ENCODE measurements at places on chromosomes 3 and 15.

DNA sequence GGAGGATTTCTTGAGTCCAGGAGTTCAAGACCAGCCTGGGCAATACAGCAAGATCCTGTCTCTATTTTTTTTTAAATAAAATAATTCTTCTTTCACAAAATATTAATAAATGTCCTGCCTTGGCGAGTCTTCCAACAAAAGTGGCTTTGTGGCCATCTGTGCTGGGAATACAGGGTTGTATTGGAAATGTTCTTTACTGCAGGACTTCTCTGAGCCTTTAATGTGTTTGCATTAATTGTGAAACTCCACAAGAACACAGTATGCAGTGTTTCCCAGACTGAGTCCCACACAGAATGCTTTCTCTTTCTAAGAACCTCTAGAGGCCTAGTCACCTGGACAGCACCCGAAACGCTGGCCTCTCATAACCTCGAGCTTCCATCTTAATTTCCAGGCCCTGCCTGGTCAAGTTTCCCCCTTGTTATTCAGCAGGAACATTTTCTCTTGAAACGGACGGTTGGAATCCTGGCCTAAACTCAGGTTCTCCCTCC lies 85.4 kb upstream of the ARRDC4 start:
- DNase-seq: no peak

DNA sequence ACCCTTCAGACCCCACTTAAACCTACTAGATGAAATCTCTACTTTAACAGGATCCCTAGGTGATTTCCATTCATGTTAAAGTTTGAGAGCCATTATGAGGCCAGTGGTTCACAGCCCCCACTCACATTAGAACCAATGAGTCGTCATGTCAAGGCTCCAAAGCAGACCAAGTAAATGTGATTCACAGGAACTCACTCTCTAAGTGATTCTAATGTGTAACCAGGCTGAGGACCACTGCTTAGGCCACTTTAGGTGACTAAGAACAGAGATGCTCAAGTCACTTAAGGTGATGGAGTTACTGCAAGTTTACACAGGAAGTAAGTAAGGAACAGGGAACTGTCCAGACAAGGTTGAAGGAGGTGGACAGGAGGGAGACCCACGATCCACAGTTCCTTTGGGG lies 7.7 kb downstream of the GALNT15 start:
- no peak for DNase-seq

GRCh38 chr3:192821161-192821560 lies 93.8 kb upstream of the FGF12 start:
- DNase-seq: no peak

DNA sequence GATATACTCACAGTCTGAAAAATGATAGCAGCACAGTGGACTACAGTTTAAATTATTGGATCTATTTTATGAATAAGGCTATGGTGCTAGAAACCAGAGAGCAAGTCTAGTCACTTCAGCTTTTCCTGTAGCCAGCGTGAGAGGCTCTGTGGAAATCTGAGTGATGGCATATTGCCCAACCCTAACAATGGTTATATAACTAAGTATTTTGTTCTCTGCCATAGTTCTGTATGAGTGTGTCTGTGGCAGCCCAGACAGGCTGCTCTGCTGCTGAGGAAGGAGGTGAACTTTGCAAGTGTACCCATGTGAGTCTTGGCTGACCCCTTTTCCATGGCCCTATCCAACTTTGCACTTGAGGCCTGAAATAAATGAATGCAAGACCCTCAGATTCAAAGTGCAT lies 105.7 kb downstream of the LRTM1 start:
- DNase-seq: no peak

DNA sequence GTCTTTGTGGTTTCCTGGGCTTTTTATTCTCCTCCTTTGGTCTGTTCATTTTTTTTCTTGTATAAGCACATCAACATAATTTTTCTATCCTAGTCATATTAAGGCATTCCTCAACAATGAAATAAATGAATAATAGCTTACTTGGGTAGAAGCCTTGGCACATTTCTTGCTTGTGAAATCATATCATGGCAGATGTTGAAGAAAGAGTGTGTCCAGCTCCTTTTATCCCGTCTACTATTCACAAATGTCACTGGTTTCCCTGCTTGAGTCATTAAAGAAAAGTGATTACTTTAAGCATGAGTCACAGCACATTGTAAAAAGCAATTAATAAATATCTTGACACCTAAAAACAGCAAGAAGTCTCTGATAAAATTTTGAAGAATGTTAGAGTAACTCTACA lies 42.1 kb downstream of the MINAR1 start:
- DNase-seq: no peak

- DNase-seq: no peak
Measured at GRCh38 chr3:98188545-98188944, 22.0 kb downstream of the OR5H15 start.

- DNase-seq: no peak
Measured at GRCh38 chr3:18830087-18830486, 318.2 kb upstream of the KCNH8 start.

- DNase-seq: no peak
Measured at GRCh38 chr15:101500865-101501551, 11.5 kb upstream of the PCSK6 start.

DNA sequence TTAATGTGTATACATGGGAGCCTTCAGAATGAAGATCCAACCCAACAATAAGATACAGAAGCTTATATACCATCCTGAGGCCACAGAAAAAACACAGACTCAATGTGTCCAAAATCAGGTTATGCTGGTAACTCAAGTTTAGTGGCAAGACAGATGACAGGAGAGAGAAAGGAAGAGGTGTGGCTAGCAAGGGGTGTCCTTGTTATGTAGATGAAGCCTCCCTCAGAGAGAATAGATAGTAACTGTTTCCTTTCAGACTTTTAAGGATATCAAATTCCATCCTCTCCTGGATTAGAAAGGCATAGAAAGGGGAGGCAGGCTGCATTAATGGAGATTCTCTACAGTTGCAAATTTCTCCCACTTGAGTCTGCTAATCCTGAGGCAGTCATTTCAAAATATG lies 447.4 kb downstream of the GABRB3 start:
- no peak for DNase-seq

DNA sequence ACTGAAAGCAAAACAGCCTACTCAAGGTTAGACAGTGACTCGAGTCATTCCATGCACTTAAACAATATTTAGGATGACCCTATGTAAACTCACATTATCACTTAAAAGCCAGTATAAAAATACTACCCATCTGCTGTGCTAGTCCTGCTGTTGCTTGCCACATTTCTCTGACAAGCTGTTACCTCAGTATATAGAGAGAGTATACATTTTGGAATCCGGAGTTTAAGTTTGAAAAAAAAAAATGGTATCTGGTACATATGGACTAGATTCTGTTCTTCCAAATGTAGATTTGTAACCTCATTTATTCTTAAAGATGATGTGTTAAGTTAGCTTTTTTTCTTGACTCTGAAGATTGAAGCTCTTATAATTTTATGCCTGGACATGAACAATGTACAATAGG lies 503.8 kb upstream of the TPRG1 start:
- DNase-seq: no peak

- DNase-seq: no peak
Measured at GRCh38 chr15:80977627-80978036, 12.0 kb downstream of the MESD start.

DNA sequence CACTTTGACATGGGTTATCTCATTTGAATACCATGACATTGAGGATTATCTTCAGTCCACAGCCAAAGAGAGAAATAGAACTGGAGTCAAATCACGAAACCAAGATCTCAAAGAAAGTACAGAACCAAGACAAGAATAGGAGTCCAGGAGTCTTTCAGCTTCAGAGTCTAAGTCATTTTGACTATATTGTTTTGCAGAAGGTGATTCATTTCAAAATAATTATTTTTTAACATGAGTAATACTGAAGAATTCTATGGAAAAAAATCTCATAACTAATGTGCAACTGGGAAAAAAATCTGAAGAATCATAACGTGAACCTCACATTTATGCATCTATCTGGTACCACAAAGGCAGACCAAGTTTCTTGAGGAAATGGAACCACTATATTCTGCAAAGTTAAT lies 60.3 kb downstream of the UBE3A start:
- no peak for DNase-seq

DNA sequence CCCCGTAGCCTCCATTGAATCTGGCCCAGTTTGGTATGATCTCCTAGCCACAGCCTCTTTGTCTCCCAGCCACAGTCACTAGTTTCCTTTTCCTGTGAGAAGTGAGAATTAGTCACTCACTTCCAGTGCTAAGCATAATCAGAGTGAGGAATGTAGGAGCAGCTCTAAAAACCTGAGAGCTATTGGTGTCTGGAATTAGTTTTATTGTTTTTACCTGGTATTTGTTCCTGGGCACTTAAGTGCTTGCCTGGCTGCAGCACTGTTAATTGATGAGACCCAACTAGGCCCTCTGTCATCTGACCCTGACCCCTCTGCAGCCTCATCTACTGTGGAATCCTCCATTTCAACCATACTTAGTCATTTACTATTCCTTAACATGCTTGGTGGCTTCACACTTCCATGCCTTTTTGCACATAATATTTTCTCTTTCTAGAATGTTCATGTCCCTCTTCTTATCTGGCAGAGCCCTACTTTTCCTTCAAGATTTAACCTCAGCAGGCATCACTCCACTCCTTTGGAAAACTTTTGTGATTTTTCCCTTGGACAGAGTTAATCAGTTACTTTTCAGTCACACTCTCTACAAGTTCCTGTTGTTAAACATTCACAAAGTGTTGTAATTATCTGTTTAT lies 48.8 kb downstream of the PDE8A start:
- DNase-seq: no peak

GRCh38 chr3:124513610-124513997 lies 216.6 kb upstream of the UMPS start:
- DNase-seq: no peak
